ENCODE measurements at places on chromosomes 1 and 21.

DNA sequence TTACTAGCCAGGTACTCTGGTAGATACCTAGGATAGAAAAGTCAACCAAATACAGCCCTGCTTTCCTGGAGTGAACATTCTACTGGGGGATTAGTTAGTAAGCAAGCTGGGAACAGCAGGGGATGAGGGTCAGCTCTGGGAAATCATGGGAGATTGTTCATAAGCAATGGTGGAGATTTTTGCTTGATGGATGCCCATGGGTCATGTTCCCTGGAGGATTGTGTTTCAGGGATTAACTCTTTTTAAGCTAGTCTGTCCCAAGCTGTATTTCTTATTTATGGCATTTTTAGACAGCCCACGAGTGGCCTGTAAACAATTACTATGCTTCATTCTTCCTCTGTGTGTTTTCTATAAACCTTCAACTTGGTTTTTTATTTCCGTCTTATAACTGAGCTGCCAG lies 18.9 kb downstream of the CACHD1 start:
- DNase-seq, result no peak

- DNase-seq, result peak; percentile 7
Observed at GRCh38 chr21:42467140-42467983, 28.7 kb downstream of the RSPH1 start.

GRCh38 chr1:29641921-29642320 lies 405.6 kb downstream of the PTPRU start:
- DNase-seq, result no peak

GRCh38 chr1:168725831-168726230 lies 3.2 kb downstream of the DPT start:
- DNase-seq, result no peak

DNA sequence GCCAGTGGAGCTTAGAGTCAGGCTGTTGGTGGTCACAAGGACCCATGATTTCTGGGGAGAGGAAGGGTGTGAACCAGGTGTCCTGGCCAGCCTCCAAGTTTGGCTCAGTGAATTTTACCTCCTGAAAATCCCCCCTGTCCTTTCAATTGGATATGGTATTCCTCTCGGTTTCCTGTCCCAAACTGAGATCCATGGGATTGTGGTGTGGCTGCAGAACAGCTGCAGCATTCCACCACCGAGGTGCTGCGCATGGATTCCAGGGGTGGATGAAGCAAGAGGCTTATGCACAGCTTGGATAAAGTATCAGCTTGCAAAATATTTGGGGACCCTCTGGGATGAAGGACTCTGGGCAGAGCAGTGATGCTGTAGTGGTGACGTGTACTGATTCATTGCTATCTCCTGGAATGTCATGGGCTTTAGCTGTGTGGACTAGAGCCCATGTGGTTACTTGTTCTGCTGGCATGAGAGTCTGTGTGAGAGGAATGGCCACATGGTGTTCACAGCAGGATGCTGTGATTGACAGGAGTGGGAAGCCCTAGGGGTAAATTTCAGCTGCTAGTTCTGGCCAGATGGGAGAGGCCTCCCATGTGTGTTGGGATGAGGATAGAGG lies 148.7 kb upstream of the SPAG17 start:
- DNase-seq, result no peak

GRCh38 chr1:2973601-2974593 lies 47.4 kb upstream of the ACTRT2 start:
- no peak for DNase-seq

DNA sequence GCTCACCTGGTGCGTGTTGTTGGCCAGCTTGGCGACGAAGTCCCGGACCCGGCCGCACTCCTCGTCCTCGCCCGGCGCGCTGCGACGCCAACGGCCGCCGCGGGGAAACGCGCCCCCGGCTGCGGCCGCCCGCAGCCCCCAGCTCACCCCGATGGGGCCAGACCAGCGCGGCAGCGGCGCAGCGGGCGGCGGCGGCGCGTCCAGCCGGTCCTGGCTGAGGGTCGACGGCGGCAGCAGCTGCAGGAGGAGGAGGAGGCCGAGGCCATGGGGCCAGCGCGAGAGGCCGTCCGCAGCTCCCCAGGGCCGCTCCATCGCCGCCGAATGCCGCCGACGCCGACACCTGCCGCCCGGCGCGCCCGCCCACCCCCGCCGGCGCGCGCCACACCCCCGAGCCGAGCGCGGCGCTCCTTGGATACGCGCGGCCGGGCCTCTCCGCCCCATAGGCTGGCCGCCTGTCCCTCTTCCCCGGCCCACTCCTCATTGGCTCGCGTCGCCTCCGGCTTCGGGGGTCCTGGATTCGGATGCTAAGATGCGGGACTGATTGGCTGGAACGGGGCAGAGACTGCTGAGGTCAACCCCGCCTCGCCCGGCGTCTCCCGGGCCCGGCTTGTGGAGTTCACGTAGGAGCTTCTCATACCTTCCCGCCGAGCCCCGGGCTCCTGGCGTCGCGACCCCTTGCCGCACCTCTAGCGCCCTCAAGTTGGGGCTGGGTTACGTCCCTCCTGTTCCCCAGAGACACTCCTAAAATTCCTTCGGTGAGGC lies at the start of gene SORT1:
Gene SORT1, minus strand, starts transcription at position 338 of the 762 bp plus-strand sequence. Its CDS starts 26 bp downstream, at position 312.
- peak; percentile 83 for DNase-seq

- DNase-seq, result no peak
Observed at GRCh38 chr1:99580451-99580850, 65.5 kb upstream of the PALMD start.

Measured in IMR-90 (cell line).